ENCODE measurements at places on chromosomes 5 and 9.

DNA sequence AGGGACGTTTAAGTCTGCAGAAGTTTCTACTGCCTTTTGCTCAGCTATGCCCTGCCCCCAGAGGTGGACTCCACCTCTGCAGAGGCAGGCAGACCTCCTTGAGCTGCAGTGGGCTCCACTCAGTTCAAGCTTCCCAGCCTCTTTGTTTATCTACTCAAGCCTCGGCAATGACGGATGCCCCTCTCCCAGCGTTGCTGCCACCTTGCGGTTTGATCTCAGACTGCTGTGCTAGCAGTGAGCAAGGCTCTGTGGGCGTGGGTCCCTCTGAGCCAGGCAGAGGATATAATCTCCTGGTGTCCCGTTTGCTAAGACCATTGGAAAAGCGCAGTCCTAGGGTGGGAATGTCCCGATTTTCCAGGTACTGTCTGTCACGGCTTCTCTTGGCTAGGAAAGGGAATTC, 2188.5 kb upstream of the WWC1 start:
- H3K36me3 ChIP-seq = no peaks in the 10 kb centered on the region
- H3K27ac ChIP-seq = no peak overlapping the region
- H3K4me3 ChIP-seq = no peak overlapping the region
- no peak for DNase-seq

DNA sequence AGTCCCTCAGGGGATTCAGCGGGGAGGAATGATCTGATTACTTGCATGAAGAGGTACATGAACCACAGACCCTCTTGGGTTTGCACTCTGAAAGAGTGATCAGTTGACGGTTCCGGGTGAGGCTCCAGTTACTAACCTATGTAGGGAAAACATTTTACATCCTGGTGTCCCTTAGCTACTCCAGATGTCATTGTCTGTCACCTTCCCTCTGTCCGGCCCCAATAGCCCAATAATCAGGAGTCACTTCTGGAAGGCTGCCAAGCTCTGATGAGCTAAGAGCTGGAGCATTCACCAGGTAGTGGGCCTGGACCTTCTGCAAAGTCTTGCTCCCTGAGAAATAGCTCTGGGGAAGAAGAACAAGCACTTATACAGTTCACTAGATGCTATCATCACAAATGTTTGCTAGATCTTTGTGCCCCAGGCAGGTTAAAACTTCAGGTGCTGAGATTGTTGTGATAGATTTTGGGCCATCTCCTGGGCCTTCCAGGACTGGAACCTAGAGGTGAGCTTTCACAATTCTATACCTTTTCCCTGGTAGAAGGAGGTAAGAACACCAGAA, 64.5 kb downstream of the ENTREP1 start:
- H3K27ac ChIP-seq = no peak overlapping the region
- H3K36me3 ChIP-seq = no peaks in the 10 kb centered on the region
- no peak overlapping the region for H3K4me3 ChIP-seq
- no peak for DNase-seq

- H3K27ac ChIP-seq = peak overlapping the region; percentile 52
- no peaks in the 10 kb centered on the region for H3K27me3 ChIP-seq
- DNase-seq = no peak
- H3K4me3 ChIP-seq = peak overlapping the region; percentile 82
Observed at GRCh38 chr9:137113385-137114159, 961 bp downstream of the DPP7 start.

GRCh38 chr5:173056783-173057061, 570 bp downstream of the CREBRF start:
- DNase-seq = no peak
- peak overlapping the region; percentile 90 for H3K27ac ChIP-seq
- peaks cover 17% of the 10 kb centered on the region for H3K4me1 ChIP-seq
- H3K36me3 ChIP-seq = no peaks in the 10 kb centered on the region

DNA sequence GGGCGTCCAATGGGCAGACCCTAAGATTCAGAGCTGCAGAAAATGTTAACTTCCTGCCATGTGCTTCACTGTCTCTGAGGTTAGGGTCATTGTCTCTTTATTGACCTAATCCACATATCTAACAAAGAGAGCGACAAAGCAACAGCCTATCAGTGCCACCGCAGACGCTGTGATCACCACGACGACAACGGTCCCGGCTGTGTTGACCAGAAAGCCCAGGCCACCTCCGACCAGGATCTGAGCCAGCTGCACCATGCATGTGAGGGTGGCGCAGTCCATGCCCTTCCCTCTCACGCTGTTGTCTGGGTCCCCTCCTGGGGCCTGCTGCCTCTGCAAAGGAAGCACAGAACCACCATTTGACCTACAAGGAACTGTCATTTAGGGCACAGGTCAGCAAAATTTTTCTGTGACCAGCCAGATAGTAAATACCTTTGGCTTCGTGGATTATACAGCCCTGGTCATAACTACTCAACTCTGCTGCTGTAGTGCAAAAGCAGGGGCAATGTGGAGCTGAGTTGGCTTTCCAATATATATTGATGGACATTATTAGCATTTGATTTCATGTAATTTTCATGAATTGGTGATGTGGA, 8.5 kb downstream of the RXFP3 start:
- no peak for DNase-seq
- peaks cover 23% of the 10 kb centered on the region for H3K27me3 ChIP-seq
- H3K4me1 ChIP-seq = no peaks in the 10 kb centered on the region
- no peak overlapping the region for H3K27ac ChIP-seq

DNA sequence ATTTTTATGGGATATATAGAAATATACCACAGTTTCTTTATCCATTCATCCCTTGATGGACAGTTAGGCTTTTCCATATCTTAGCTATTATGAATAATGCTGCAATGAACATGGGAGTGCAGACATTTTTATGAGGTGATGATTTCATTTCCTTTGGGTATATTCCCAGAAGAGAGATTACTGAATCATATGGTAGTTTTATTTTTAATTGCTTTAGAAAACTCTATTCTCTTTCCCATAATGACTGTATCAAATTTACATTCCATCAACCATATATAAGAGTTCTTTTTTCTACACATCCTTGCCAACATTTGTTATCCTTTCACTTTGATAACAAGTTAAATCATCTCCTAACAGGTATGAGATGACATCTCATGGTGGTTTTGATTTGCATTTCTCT, 821.6 kb downstream of the TLE1 start:
- H3K4me1 ChIP-seq = no peaks in the 10 kb centered on the region
- no peaks in the 10 kb centered on the region for H3K27me3 ChIP-seq
- DNase-seq = no peak
- H3K36me3 ChIP-seq = no peaks in the 10 kb centered on the region
- no peak overlapping the region for H3K27ac ChIP-seq

DNA sequence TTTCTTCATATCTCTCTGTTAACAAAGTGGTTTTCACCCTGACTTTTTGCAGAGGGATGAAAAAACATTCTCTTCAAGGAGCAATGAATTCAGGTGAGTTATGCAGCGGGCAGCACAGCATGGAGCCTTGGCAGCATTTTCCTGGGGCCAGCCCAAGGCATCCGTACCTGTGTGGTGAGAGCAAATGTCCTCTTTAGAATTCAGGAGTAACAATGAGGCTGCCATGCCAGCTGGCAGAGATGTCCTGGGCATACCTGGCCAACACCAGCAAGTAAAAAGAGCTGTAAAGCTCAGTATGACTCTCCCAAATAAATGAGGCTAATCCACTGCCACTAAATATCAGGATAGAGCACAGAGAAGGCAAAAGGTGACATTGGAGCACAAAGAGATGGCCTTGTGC, 277.6 kb upstream of the TRPC7 start:
- H3K4me3 ChIP-seq = no peak overlapping the region
- no peak for DNase-seq
- no peaks in the 10 kb centered on the region for H3K4me1 ChIP-seq
- H3K27me3 ChIP-seq = no peaks in the 10 kb centered on the region
- H3K36me3 ChIP-seq = no peaks in the 10 kb centered on the region
- H3K27ac ChIP-seq = no peak overlapping the region

- H3K36me3 ChIP-seq = no peaks in the 10 kb centered on the region
- H3K27ac ChIP-seq = no peak overlapping the region
- H3K4me1 ChIP-seq = no peaks in the 10 kb centered on the region
- H3K27me3 ChIP-seq = peaks cover 1% of the 10 kb centered on the region
- H3K4me3 ChIP-seq = no peak overlapping the region
Observed at GRCh38 chr9:16710888-16711287, 159.6 kb downstream of the BNC2 start.

- no peak for DNase-seq
- H3K27me3 ChIP-seq = no peaks in the 10 kb centered on the region
Observed at GRCh38 chr5:10886497-10886896, 125.5 kb upstream of the DAP start.

DNA sequence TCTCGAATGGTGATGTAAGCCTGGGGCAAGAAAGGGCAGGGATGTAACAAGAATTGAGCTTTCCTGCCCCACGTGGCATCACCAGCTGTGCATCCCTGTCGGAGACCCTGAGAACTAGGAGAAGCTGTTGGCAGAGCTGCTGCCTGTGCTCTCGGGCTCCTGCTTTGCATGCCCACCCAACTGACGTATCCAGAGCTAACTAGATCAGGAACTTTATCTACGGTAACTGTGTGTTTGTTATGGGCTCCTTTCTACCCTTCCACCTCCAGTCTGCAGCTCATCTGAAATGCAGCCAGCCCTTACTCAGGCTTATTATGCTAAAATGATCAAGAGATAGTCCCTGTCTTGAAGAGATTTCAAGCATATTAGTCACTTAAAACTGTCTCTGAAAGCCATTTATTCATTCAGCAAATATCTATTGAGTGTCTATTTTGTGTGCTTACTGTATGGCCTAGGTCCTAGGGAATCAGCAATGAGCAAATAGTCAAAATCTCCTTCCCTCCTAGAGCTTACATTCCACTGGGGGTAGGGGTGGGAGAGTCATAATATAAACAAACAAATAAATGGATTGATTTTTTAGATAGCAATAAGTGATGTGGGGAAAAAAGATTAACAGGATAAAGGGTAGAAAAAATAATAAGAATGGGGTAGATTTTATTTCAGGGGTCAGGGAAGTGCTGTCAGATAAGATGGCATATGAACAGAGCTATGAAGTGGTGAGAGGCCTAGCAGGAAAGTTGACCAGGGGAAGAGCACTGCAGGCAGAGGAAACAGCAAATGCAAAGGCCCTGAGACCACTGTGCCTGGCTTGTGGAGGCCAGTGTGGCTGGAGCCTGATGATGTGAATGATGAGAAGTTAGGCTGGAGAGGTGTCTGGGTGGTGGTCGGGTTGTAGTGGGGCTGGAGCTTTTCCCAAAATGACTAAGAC, 118.2 kb downstream of the GALNT10 start:
- H3K36me3 ChIP-seq = peaks cover 31% of the 10 kb centered on the region
- H3K4me1 ChIP-seq = peaks cover 48% of the 10 kb centered on the region
- DNase-seq = no peak
- H3K27ac ChIP-seq = peak overlapping the region; percentile 10
- no peak overlapping the region for H3K4me3 ChIP-seq
- no peaks in the 10 kb centered on the region for H3K27me3 ChIP-seq
